Stimulated activated CD4-positive, alpha-beta T cell treated with anti-CD3 and anti-CD28 coated beads, Interleukin-12 subunit alpha, Interleukin-12 subunit beta, amount 100 ng/mL, for 24 hours (primary cell): ENCODE measurements at places on chromosomes 2 and 18.

DNA sequence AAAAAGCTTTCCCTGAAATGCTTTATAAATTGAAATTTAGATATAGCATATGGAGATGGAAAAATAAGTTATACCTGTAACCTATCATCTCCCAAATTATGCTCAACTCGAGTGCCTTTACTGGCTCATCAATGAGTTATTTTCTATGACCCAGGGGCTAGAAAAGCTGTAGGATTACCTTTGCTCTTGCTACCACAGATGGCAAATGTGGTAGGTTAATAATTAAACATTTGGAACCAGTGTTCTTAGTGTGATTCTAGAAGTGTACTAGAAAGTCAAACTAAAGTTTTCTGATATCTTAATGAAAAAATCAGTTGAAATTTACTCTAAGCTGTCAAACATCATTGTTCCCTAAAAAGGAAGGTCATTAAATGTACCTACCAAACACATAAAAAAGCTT lies 22.5 kb downstream of the ALS2 start:
- DNase-seq = no peak

DNA sequence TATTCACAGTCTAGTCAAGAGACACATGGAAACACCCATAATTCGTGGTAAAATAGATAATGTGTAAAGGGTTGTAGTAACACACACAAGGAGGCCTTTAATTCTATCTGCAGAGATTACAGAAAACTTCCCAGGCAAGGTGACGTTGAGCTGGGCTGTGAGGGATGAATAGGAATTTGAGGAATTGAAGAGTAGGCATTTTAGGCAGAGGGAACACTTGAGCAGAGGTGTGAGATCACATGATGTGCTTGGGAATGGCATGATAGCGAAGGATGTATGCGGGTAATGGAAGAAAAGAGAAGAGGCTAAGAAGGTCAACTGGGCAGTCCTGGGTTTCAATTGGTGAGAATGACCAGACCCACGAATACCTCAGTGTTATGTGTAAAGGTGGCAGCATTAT lies 20.2 kb downstream of the DRC1 start:
- DNase-seq = no peak

GRCh38 chr2:54377451-54377850 lies 78.7 kb upstream of the SPTBN1 start:
- no peak for DNase-seq

- DNase-seq = no peak
Measured at GRCh38 chr2:67251741-67252140, 145.4 kb upstream of the ETAA1 start.

DNA sequence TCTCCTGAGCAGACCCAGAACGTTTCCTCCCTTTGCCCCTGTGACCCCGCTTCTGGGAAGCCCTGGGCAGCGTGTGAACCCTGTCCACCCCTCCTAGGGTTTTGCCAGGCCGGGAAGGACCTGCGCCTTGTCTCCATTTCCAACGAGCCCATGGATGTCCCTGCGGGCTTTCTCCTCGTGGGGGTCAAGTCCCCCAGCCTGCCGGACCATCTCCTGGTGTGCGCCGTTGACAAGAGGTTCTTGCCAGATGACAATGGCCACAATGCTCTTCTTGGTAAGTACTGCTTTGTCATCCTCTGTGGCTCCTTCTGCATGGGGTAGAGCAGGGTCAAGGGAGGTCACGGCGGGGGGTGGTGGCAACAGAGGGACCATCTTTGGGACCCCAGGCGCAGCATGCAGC lies 32.5 kb downstream of the GREB1 start:
- no peak for DNase-seq

GRCh38 chr18:58525517-58525916 lies 103.4 kb downstream of the ALPK2 start:
- peak; percentile 40 for DNase-seq

DNA sequence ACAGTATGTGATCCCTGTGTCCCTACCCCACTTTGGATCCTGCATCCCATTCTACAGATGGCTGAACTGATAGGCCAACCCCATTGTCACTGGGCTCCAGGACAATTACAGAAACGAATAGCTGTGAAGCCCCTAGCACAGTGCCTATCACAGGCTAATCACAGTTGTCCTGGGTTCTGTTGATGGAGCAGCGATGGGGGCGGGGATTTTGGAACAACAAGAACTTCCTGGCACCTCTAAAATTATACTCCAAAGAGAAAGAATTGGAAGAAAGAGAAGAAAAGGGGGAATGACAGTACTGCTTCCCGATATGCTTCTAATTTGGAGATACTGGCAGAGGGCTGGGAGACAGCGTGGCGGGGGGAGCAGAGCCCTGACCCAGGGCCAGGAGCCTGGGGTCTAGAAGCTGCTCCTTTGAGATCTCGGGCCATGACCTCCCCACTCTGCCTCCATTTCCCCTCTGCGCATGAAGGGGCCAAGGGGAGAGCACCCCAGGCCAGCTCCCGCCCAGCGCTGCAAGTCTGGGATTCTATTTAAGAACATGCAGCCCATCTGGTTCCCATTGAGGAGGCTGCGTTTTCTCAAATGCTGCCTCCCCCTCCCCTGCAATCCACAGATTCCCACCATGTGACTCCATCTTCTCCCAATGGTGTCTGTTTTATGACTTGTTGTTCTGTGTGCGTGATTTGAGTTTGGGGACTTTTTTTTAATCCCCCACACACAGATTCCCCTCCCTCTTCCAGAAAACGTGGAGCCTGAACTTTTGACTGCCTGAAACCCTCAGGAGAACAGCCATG lies 202.7 kb downstream of the CYP26B1 start:
- no peak for DNase-seq

DNA sequence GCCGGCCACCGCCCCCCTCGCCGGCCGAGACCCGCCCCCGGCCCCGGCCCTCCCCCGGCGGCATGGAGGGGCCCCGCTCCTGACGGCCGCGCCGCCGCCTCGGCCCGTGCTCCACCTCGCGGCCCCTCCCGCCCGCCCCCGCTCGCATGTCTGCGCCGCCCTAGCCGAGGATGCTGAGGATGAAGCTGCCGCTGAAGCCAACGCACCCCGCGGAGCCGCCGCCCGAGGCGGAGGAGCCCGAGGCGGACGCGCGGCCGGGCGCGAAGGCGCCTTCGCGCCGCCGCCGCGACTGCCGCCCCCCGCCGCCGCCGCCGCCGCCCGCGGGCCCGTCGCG lies 397 bp downstream of the ZCCHC2 start:
- no peak for DNase-seq

- DNase-seq = no peak
Measured at GRCh38 chr2:97869722-97870346, 125.9 kb downstream of the TMEM131 start.

DNA sequence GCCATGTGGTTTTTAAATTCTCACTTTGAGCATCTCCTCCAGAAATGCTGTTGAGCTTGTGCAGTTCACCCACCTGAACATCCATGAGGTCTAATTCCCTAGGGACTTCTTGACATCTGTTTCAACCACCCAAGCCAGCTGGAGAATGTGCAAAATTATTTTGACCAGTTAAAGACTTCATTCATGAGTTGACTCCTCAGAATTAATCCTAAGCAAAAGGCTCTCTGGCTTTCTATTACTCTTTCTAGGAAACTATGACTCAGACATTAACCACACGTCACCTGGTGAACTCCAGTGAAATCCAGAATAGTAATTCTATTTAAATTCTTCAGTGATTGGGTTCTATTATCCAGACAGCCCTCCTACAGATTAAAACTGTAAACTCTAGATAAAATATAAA lies 247.5 kb downstream of the NBAS start:
- no peak for DNase-seq

DNA sequence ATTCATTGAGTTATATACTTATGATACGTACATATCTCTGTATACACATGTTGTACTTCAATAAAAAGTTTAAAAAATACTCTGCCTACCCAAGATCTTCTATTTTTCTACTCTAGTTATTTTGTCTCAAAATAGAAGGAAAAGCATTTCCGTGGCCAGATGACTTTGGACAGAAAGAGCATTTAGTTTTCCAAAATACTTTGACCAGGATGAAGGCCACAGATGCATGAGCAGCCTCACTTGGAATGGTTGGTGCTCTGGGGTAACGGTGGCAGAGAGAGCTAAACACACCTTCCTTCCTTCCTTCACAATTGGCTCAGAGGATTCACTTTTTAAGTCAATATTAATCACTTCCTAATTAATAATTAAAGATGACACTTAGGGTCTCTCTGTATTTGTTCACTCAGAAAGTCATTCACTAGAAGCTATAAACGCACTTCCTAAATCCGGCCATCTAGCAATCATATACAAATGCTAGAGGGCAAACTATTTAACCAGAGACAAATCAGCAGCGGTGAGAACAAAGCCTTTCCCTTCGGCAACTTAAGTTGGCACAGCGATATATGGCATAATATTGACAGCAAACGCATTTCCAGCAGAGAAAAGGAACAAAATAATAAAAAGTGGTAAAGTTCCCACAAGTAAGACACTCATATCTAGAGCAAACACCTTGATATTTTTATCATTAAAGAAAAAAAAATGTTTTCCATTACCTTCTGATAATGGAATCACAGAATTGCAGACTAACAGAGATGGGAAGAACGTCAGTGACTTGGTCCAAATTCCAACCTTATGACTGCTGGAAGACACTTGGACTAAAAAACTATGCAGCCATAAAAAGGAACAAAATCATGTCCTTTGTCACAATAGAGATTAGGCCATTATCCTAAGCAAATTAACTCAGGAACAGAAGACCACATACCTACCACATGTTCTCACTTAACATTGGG lies 55.9 kb upstream of the NARS1 start:
- DNase-seq = no peak

DNA sequence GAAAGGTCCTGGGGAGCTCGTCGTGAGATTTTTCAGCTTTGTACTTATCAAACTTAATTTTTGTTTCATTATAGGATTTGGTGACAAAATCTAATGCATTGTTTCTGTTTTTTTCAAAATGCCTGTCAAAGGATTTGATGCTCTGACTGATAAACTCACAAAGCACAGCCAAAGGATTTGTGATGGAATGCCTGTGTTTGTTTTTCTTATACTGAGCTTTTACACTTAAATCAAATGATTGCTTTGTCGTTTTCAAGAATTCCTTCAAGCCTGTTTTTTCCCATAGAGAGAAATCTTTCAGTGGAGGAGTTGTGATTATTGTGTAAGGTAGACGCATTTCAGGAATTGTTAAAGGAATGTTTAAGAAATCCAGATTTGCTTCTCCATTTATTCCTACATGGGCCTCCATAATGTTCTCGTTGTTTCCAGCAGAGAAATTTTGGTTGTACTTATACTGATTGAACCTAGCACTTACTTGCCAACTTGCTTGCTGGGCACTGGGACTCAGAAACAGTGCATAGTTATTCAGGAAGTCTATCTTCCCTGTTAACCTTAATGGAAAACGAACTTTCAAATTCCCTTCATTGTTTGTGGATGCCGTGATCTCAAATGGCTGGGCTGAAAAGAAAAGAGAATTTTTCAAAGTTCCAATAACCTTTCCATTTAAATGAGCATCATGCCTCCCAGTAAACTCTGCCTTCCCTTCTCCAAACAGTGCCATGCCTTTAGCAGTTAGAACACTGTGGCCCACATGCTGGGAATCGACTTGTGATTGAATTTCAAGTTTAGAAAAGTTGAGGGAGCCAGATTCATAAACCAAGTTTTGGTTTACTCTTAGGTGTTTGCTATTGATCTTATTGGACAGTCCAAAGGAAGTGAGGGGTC lies 36.5 kb downstream of the APOB start:
- no peak for DNase-seq

DNA sequence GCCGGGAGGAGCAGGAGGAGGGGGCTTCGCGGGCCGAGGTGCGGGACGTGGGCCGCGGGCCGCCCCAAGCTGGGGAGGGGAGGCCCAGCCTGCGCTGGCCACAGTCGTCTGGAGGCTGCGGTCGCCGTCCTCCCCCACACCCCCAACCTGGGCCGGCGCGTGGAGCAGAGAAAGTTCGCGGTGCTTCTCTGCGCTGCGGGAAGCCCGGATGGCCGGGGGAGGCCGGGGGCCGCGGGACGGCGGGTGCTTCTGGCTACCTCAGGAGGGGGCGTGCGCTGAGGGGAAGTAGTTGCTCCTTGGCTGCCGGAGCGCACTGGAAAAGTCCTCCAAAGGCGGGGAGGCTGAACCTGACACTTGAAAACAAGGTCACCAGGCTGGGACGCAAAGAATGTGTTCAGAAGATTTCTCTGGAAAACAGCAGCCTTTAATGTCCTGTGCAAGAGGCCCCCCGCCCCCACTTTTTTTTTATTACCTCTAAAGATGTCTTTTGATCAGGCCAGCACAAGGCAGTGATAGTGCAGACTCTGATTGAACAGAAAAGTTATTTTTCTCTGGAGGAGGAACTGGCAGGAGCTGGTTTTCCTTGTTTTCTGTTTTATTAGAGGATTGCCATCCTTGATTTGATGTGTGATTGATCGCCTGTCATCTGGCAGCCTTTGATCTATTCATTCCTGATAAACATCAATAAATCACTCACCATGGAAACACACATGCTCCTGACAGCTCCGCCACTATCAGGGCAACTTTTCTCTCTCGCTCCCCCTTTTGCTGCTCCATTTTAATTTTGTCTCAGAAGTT lies 1.6 kb downstream of the TSHZ1 start:
- no peak for DNase-seq

DNA sequence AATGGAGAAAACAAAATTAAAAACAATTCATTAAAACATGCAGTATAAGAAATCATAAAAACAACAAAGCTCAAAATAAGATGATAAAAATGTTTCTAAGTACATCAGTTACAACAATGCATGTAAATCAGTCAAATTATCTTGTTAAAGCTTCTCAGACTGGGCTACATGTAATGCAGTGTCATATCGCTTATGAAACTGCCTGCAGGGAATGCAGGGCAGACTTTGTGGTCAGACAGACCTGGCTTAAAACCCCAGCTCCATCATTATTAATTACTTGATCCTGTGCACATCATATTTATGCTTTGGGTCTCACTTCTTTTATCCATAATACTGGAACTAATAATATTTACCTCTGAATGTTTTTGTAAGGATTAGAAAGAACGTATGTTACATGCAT lies 74.6 kb downstream of the PID1 start:
- no peak for DNase-seq
